Mucosa of descending colon (tissue), 3 donors: ENCODE measurements at places on chromosomes 4 and X. TPM values are rescaled to one million over a fixed set of nuclear protein-coding genes. Genes with fewer than 3 reads are reported as not detected.

The CYLC1 gene
- not detected for total RNA-seq

- no peak for DNase-seq
Measured at GRCh38 chr4:183873409-183874185, 31.5 kb upstream of the STOX2 start.

The PPP4R3C gene
- total RNA-seq, result not detected

The BANK1 gene
- 0.73 TPM for total RNA-seq
